ENCODE measurements at places on chromosomes 1 and 21.

DNA sequence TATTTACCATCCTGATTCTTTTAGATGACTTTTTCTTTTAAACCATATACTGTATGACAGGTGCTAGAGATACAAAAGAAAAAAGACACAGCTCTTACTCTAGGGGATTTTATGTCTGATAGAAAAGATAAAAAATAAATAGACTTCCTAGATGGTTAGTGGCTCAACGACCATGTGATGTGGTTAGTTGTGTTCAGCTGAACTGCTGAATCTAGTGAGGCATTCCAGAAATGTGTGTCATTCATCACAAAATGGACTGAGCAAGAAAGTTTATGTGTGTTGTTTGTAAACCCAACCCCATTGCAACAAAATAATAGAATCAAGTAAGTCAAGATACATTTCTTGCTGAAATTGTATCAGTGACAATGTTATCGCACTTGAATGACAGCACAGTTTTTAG lies 205.8 kb upstream of the LYPLAL1 start:
- no peak for DNase-seq

DNA sequence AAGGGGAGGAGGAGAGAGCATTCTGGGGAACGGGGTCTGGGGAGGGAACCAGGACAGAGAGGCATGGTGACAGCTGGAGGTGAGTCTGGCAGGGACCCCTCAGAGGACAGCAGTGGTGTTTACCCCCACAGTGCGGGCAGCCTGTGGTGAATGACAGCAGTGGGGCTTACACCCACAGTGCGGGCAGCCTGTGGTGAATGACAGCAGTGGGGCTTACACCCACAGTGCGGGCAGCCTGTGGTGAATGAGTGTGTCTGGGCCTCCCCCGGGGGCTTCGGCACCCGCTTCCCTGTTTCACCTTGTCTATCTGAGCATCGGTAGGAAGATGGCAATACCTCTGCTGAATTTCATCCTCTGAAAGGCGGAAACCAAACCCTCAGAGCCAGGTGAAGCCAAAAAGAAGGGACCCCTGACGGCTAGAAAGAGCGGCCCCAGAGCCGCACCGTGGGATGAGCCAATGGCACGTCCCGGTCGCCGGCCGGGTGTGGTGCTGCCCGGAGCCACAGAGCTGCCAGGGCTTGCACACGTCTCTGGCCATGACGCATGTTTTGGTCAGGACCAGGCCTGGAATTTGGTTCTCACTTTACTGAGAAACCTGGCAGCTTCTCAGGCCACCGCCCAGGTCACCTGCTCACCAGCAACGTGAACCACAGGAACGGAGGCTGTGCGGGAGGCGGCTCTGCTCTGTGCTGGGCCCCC lies 54.1 kb downstream of the SIK1 start:
- no peak for DNase-seq

GRCh38 chr1:208118841-208119606 lies 125.2 kb downstream of the PLXNA2 start:
- DNase-seq, result no peak

DNA sequence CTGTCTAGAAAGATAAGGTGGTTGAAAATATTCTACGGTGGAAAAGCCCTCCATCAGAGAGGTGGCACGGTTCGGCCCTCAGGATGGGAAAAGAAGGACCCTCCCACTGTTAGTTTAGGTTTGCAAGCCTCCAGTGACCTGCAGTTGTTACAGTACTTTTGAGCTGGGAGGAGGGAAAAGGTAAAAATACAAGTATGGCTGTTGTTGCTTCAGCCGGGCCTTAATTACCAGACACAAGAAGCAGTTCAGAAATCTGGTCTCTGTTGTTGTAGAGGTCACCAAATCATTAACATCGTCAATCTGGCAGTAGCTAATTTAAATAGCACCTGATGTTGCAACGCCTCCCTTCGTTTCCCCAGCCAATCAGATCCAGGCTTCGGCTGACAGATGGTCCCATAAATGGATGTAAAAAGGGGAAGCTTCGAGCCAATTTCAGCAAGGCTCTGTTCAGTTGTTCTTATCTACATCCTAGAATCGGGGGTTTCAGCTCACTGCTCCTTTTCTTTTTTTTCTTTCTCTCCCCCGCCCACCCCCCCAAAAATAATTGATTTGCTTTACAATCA lies at the start of gene ELAVL4:
ELAVL4 (plus strand) TSS at position 424 of the 563 bp plus-strand sequence. CDS start 270 bp downstream, outside the sequence.
- DNase-seq, result no peak

DNA sequence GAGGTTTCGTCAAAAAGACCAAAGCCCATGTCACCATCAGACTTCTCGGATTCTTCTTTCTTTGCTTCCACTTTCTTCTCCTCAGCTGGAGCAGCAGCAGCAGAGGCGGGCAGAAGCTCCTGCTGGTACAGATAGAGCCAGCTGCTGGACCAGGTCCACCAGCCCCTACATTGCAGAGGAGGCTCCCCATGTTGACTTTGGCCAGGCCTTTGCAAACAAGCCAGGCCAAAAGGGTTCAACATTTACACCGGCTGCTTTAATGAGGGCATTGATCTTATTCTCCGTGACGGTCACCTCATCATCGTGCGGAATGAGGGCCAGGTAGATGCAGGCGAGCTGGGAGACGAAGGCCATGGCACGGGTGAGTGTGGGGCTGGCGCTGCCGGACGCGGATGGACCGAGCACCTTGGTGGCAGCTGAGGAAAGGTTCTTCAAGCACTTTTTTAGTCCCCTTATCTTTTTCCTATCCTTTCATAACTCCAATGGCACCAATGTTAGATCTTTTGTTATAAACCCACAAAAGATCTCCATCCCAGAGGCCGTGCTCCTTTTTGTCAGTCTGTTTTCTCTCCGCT lies 358.5 kb downstream of the RGS7 start:
- DNase-seq, result no peak

Measured in forelimb muscle (tissue), 1 donor.